ENCODE measurements at places on chromosomes 6 and 20.

- no peak for DNase-seq
These were observed 45.0 kb downstream of the TIAM2 start for GRCh38 chr6:155040154-155040553.

- no peak for DNase-seq
These were observed 65.5 kb upstream of the SPACA1 start for GRCh38 chr6:87982134-87982533.

DNA sequence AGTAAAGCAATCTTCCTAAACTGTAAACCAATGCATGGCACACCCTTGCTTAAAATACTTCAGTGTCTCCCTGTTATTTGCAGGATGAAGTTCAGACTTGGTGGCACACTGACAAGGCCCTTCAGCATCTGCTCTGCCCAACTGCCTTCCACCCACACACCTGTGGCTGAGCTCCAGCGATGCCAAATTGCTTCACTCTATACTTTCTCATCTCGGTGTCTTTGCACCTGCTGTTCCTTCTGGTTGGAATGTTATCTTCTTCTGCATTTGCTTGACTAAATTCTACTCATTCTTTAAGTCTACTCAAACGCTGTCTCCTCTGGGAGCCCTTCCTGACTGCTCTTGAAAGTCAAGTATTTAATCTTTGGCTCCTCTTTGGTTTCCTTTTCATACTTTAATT is 100.1 kb upstream of the SUPT3H start:
- DNase-seq: no peak

DNA sequence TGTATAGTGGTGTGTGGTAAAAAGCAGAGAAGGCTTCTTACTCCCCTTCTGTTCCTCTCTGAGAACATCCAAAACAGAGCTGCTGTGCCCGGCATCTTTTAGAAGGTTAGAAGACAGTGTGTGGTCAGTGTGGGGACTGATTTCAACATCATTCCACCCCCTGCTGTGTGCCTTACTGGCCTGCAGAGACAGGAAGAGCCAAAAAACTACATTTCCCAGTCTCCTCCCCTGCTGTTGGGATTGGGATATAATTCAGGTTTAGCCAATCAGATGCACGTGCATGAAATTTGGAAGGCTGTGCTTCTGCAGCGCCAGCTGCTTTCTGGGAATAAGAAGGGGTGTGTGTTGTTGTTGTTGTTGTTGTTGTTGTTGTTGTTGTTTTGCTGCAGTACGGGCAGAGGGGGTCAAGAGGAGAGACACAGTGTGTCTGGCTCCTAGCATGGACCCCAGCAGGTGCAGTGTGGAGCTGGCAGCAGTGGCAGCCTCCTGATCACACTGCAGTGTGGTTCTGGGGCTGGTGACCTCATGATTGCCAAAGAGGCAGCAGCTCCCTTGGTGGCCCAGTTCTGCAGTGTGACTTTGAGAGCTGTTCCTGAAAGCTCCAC is 74.7 kb downstream of the MRPL14 start:
- no peak for DNase-seq

GRCh38 chr6:88641178-88641903 is 322.1 kb downstream of the RNGTT start:
- no peak for DNase-seq

DNA sequence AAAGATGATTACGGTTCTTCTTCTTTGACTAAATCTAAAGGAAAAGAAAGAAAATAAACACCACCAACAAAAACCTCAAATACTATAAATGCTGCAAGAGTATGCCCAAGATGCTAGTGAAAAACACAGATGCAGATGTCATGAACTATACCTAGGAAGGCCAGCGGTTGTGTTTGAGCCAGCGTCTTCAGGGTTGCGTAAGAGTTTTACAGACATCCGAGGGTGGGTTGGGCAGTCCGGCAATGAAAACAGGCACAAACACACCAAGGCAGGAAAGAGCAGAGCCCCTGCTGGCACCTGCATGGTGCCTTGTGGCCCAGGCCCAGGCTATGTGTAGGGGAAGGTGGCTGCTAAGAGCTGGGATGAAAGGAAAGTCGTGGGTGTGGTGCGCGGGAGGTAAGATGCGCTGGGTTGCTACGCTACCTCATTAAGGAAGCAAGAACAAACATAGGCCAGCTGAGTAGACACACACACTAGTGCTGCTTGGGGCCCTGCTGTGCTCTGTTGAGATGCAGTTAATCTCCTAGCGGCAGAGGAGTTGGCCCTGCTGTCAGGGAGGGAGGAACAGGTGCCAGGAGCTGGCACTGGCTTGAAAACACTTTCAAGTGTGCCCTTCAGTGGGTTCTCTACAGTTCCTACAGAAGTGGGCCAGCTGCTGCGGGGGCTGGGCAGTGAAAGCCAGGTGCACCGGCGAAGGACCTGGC is 170.2 kb upstream of the PLN start:
- no peak for DNase-seq

- DNase-seq: no peak
These were observed 63.0 kb upstream of the EIF2S2 start for GRCh38 chr20:34175079-34175478.

DNA sequence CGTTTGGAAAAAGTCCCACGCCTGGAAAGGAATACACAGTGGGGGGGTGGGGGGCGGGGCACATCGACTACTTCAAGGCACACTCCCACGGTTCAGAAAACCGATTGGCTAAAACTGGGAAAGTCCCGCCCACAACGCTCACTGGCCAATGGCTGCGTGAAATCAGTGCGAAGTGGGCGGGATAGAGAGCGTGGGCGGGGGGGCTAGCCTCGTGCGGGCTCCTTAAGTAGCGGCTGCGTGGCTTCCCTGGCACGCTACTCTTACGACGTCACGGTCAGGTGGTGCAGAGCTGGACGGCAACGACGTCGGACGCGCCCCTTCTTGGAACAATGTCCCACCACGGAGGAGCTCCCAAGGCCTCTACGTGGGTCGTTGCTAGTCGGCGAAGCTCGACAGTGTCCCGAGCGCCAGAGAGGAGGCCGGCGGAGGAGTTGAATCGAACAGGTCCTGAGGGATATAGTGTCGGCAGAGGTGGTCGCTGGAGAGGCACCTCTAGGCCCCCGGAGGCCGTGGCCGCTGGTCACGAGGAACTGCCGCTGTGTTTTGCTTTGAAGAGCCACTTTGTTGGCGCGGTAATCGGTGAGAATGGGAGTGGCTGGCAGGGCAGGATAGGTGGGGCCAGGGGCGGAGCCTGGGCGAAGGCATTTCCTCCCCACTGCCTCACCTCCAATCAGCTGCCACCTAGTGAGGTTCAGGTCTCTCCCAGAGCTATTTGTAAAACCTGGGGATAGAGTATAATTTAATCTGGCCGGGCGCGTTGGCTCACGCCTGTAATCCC is at the start of gene DDX43:
TSS of gene DDX43 (plus strand) at position 252 of the 778 bp plus-strand sequence. CDS start at position 330, 78 bp downstream.
- peak; percentile 15 for DNase-seq

DNA sequence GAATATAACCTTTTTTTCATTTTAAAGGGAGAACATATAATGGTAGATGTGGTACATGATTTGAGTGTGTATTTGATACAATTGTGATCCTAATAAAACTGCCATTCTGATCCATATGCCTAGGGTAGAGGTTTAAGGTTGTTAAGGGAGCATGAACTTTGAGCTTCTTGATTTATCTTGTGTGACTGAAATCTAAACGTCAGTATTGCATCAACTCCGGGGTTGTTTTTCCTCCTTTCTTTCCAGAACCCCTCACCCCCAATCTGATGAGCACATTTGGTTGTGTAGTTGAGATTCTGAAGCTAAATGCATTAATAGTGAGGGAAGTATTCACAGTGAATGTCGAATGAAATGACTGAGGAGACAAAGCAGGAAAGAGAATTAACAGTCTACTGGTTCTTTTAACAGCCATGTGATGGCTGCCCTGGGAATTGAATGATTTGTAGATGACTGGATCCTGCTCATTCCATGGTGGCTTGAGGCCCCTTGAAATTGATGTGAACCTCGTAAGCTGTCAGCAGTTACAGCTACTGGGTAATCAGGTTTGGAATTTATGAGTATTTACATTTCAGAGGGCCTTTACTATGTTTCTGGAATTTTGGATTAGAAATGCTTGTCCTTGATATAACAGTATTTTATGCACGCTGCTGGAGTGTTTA is 44.8 kb downstream of the FARS2 start:
- DNase-seq: no peak

- DNase-seq: no peak
These were observed 44.6 kb upstream of the SENP6 start for GRCh38 chr6:75557068-75557467.

GRCh38 chr6:35620706-35621105 is 68.0 kb downstream of the FKBP5 start:
- no peak for DNase-seq

- no peak for DNase-seq
These were observed 33.8 kb downstream of the PLEKHG1 start for GRCh38 chr6:150633486-150633834.

- no peak for DNase-seq
These were observed 1.6 kb downstream of the PPP1R16B start for GRCh38 chr20:38806855-38807655.

DNA sequence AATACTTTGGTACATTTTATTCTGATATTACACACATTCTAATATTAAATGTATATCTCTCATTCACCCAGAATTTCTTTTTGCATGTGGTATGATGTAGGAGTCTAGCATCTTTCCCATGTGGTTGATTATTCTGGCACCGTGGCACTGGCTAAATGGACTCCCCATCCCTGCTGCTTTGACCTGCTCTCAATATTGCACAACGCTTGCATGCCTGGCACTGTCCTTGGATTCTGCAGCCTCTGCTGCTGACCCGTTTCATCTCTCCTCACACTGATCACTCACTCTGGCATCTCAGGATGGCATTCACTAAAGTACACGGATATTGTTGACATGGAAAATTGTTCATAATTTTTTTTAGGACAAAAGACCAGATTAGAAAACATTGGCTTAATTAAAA is 11.5 kb upstream of the DACT2 start:
- DNase-seq: no peak

- no peak for DNase-seq
These were observed 51.2 kb downstream of the TAF4 start for GRCh38 chr20:62014488-62014775.

GRCh38 chr20:32806356-32806755 is 13.4 kb upstream of the MAPRE1 start:
- no peak for DNase-seq

DNA sequence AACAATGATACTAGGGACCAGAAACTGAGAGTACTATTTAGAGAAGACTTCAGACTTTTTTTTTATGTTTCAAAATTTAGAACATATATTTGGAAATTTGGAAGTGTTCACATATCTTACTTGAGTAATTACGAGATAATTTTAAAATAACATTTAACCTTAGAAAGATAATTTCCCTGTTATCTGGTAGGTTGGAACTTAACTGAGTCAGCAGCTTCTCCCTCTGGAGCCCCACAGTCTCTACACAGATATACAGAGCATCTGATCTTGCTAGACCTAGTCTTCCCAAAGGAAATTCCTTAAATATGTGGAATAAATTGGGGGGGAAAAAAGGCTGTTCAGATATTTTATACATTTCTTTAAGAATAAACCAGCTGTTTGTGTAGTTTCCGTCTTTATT is 48.6 kb downstream of the TSPYL4 start:
- DNase-seq: no peak

DNA sequence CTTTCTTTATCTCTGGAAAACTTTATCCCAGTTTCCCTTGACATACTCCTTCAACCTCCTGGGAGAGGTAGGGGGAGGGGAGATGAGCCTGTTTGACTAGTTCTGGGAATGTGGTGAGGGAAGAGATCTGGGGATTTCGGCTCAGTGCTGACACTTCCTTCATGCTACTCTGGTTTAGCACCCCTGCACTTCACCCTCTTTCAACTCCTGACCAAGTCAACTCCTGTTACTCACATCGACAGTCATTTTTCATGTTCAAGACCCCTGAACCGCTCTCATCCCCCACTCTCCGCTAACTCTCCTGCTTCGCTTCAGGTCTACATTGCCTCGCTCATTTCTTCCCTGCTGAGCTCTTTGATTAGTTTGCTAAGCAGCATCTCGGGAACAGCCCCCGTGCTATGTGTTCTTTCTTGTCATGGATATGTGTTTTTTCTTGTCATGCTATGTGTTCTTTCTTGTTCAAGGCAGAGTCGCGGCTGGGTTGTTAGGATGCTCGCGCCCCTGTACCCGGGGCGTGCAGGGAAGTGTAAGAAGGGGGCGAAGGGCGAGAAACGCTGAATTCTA is 16.6 kb upstream of the TRIM27 start:
- DNase-seq: no peak

GRCh38 chr6:108764580-108764950 is 83.7 kb upstream of the ARMC2 start:
- DNase-seq: no peak

GRCh38 chr20:35458388-35458787 is 3.0 kb downstream of the CEP250 start:
- DNase-seq: no peak

- no peak for DNase-seq
These were observed 1.5 kb downstream of the HTR1B start for GRCh38 chr6:77461796-77462195.

DNA sequence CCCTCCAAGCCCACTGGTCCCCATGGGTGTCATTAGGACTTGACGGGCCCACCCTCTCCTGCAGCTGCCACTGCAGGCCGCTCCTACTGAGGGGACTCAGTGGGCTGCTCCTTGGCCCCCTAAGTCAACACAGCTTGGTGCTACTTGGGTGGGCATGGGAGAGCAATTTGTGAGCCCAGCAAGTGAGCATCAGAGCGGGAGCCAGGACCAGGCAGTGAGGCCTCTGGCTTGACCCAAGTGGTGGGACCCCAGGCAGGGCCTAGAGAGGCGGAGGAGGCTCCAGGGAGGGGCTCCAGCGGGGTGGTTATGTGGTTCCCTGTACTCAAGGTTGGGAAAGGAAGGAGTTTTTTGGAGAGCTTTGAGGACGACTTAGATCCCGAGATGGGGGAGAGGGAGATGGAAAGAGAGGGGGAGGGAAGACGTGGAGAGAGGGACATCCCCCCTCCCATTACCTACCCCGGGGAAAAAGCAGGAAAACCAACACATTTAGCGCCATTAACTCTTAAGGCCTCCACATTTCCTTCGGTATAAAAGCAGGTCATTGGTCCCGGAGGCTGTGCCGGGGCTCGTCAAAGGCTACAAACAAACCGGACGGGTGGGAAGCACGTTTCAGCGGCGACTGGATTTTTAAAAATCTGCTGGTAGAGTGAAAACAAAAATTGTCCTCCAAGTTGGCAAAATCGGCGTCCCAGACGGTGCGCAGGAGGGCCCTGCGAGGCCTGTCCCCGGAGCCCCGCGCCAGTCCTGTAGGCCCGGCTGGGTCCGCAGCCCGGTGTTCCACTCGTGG is 8.8 kb downstream of the FOXC1 start:
- DNase-seq: no peak

- DNase-seq: no peak
These were observed 580 bp downstream of the VEGFA start for GRCh38 chr6:43770372-43771209.

DNA sequence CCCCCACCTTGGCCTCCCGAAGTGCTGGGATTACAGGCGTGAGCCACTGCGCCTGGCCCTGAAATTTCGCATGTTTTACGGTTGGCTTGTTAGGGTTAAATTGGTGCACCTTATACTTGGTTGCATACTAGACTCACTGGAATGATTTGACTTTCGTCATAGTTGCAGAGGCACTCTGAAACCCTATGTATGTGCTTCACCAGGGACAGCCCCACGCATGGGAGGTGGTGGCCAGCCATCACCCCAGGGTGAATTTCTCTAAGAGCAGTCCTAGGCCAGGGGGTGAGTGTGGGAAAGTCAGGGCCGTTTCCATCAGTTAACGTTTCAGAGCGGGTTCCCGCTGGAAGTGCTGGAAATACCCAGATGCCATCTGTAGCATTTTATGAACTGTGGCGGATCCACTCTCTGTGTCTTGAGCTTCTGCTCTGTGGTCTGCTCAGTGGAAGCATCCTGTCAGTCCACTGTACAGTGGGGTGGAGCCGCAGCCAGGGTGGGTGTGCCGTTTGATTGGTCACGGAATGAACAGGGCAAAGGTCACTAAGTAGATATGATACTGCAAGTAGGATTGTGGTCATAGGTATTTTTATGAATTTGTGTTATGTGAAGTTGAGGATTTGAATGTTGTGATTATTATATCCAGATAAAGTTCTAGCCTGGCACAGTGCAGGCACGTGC is 13.2 kb downstream of the DNAJC5 start:
- DNase-seq: no peak
